ENCODE measurements at places on chromosomes 11 and 22. TPM values are rescaled to one million over a fixed set of nuclear protein-coding genes. Genes with fewer than 3 reads are reported as not detected.

VPREB1 gene
- polyA plus RNA-seq = not detected

DNA sequence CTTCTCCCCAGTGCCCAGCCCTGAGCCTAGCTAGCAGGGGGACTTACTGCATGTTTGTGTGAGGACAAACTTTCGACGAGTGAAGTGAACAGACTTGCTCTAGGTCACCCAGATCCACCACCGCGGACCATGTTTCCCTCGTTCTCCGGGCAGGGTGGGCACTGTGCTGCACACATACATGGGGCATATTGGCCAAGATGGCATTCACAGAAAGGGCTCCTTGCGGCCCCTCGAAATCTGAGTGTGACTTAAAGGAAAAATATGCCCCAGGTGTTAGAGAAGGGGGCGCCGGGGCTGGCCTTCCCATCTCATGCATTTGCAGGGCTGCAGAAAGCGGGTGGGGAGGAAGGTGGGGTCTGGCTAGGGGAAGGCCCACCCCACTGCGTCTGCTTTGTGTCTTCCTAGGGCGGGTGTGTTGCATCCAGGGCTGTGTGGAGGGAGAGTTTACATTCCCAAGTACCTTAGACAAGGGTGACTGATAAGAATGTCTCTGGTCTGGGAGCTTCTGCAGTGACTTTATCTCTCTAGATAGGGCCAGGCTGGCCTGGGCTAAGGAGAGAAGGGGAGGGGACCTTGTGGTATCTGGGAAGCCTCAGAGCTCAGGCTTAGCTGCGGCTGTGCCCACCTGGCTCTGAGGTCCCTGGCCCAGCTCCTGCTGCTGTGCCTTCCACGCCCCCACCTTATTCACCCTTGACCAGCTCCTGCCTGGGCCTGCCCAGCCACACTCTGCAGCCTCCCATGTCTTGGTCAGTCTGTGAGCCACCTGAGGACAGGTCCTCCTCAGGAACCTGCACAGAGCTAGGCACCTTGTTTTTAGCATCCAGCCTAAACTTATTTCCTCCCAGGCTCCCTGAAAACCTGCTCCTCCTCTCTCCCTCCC lies 45.8 kb downstream of the LRRC32 start:
- DNase-seq = no peak

DNA sequence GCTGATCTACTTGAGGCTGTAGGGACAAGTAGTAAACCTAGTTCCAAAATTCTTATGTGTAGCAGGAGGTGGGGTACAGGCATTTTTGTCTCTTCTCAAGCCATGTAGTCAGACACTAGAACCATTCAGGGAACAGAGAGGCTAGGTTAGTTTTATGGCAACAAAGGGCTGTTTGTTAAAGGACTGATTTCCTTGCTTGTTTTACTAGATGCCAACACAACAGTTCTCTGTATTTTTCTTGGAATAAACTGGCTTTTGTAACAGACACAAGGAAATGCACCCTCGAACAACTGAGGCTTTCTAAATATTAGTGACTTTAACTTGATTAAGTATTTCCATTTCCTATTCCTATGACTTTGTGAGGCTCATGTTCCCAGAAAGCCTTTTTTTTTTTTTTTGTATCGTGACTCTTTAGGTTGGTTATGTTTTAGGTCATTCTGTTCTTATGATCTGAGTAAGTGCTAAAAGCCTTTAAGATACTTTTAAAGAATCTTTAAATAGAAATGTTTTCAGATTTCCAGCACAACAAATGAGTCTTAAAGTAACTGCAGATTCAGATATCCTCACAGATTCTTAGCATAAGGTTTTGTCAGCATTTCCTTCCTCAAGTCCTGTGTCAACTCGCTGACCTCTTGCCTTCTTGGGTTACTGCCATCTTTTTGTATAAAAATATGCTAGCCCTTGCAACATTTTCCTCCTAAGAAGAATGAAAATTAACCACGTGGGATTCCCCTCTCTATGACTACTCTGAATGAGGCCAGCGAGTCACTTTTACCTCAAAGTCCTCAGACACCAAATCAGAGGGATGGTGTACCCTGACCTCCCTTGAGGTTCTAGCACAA lies 92.5 kb downstream of the CCDC83 start:
- no peak for DNase-seq

DNA sequence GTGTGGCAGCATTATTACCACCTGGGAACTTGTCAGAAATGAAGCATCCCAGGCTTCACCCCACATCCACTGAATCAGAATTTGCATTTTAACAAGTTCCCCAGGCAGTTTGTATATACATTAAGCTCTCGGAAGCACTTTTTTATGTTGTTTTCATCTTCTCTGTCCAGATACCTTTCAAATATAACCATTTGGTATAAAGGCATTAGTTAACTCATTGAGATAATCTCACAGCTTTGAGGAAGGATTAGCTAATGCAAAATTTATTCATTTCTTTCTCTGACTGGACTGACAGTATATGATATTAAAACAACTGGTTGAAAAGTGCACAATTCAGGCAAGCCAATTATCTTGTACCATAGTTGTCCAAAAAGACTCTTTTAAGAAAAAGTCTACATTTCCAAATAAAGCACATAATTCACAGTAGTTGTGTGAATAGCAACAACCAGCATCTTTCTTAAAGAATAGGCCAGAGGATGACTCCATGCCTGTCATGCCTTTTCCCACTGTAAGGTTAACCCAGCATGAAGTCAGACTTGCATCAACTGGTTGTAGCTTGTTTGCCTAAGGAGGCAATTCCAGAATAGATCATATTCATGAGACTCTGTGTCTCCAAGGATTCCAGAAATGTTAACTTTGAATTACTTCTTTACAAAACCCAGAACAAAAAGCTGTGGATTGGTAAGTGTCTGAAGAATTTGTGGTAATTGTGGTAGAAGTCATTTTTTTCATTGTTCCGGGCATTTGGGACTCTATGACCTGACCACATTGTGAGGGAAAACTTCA lies 254.3 kb upstream of the SESN3 start:
- DNase-seq = no peak

DNA sequence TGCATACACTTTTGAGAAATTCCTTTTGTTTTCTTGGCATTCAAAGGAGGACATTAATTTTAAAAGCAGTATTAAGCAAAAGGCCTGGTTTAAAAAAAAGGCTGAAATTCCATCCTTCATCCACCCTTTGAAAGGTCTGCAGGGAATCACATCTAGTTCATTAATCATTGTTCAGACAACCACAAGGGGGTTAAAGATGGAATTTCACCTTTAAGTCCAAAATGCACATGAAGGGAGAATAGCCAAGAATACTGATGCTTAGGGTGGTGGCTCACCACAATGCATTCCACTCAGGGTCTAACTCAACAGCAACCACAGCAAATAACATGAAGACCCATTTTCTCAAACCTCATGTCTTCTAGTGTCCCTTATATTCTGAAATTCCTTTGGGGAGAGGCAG lies 256.9 kb downstream of the CADM1 start:
- no peak for DNase-seq

MPPED1 gene
- 0.76 TPM for polyA plus RNA-seq

DNA sequence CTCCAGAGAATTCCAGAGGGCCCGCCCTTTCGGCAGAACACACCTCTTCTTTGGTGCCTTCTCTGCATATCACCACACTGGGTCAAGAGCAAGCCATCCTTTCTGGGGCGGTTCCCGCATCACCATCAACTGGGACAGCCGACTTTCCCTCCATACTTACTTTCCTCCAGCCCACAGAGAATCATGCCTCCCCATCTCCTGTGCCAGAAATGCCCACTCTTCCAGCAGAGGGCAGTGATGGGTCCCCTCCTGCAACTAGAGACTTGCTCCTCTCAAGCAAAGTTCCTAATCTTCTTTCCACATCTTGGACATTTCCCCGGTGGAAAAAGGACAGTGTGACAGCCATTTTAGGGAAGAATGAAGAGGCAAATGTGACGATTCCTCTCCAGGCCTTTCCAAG lies 157.7 kb downstream of the C11orf91 start:
- peak; percentile 5 for DNase-seq

TBX10 gene
- not detected for polyA plus RNA-seq

UPK2 gene
- 0.22 TPM for polyA plus RNA-seq

ANGPTL5 gene
- not detected for polyA plus RNA-seq

DNA sequence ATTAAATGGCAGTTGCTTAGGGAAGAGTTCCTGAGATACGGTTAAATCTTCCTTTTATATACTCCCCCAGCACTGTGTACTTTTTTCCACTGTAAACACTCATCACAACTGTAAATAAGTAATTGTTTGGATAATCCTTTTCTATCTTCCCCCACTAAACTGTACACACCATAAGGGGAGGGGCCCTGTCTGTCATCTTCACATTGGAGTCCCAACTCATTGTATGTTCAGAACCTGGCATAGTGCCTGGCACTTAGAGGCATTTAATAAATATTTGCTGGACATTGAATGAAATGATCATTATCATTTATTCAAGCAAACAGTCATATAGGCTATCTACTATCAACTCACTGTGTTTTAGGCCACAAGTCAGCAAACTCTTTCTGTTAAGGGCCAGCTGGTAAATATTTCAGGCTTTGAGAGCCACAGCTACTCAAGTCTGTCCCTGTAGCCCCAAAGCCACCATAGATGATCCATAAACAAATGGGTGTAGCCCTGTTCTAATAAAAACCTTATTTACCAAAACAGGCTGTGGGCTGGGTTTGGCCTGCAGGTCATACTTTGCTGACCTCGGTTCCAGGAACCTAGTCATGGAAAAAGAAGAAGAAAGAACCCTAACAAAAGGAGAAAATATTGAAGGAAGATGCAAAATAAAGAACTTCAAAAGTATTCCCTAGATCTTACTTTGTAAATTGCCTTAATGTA lies 70.0 kb downstream of the AMOTL1 start:
- no peak for DNase-seq

IGLL5 gene
- polyA plus RNA-seq = 0.22 TPM

DNA sequence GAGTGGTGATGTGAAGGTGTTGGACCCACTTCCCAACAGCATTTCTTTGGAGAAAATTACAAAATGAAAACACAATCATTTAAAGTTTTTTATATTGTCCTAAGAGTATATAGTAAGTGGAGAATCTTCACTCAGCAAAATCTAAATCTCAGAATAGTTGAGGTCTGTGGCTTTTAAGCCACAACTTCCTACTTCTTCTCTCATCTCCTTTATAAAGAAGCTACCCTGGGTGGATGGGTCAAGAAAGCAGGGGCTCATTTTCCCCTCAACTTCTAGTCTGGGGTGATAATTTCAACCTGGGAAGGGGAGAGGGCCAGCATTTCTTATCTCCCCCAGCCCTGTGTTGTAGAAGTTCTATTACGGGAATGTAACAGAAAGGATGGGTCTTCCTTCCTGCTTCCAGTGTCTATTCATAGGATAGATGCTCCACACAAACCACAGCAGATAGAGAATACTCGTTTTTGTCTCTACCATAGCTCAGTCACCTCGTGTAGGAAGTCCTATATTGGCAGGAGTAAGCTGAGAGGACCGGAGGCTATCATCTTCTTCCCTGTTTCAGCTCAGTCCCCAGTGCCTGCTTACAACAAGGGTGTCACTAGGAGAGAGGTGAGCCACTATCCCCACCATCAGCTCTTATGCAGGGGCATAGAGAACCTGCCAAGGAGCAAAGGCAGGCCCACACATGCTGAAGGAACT lies 341.5 kb downstream of the CASP12 start:
- no peak for DNase-seq

P2RY2 gene
- 0.67 TPM for polyA plus RNA-seq

- DNase-seq = no peak
These were observed 1.8 kb upstream of the CD82 start for GRCh38 chr11:44563711-44564110.

GRCh38 chr11:30392221-30392784 lies 69.4 kb downstream of the ARL14EP start:
- DNase-seq = peak; percentile 52

DNA sequence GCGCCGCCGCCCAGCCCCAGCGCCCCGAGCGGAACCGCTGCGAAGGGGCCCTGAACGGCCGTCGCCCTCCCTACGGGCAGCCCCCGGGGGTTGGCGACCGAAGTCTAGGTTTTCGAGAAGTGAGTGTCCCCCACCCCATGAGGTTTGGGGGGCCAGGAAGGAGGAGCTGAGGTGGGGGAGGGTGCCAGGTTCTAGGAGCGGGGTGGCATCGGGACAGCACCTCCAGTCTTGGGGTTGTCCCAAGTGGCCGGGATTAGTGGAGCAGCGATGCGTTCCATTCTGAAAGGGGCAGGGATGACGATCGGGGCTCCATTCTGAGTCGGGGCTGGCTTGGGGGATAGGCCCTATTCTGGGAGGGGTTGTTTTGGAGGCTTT lies 408 bp downstream of the PPP2R5B start:
- DNase-seq = no peak

BIRC3 gene
- 1.5 TPM for polyA plus RNA-seq

RIMBP3B gene
- polyA plus RNA-seq = not detected

DNA sequence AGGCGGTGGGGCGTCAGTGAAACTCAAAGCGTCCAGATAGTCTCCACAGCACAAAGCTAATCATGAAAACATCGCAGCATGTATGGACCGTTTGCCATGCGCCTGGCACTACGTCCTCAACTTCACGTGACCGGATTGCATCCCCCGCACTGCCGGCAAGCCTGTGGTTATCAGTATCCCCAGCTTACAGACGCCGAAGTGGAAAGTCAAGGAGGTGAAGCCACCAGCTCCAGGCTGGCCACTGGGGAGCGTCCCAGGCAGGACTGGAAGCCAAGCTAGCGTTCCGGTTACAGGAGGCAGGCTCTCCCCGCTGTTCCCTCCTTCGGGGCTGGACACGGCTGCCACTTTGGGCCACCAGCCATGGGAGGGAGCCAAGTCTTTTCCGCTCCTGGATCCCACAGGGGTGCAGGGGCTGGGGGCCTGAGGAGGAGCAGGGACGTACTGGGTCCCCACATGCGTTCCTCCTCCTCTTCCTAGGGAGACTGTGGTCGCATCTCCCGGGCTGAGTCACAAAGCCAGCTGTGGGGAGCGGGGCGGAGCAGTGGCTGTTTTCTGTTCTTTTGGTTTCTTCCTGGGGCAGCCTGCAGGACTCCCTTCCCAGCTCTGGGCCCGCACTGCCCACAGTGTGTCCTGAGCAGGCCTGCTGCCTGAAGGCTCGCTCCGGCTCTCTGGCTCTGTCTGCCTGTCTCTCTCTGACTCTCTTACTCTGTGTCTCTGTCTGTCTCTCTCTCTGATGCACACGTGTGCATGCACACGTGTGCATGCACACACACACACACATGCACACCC lies 4.3 kb upstream of the OSBPL5 start:
- no peak for DNase-seq

DNA sequence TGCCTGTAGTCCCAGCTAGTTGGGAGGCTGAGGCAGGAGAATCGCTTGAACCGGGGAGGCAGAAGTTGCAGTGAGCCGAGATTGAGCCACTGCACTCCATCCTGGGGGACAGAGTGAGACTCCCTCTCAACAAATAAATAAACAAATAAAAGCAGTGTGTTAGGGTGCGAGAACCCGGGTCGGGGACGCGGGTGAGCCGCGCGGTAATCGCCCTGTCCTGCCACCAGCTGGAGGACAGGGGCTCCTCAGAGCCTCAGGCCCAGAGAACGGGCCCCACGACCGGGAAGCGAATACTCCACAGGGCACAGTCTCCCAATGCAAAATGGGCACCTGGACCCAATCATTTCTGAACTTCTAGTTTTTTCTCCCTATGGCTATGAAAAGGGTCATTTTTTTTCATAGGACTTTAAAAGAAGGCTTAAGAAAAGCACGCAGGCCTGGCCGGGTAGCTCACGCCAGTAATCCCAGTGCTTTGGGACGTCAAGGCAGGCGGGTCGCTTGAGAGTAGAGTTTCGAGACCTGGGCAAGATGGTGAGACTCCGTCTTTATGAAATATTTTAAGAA lies 744 bp upstream of the MCM5 start:
- no peak for DNase-seq

GRCh38 chr11:113014262-113015097 lies 53.3 kb downstream of the NCAM1 start:
- no peak for DNase-seq

CARD18 gene
- polyA plus RNA-seq = not detected

GRCh38 chr11:102716527-102716926 lies 8.2 kb downstream of the MMP8 start:
- no peak for DNase-seq

- no peak for DNase-seq
These were observed 22.9 kb upstream of the APOA1 start for GRCh38 chr11:116860303-116860702.
